Germinal center (tissue), 1 donor: ENCODE measurements at places on chromosomes 11 and 22.

DNA sequence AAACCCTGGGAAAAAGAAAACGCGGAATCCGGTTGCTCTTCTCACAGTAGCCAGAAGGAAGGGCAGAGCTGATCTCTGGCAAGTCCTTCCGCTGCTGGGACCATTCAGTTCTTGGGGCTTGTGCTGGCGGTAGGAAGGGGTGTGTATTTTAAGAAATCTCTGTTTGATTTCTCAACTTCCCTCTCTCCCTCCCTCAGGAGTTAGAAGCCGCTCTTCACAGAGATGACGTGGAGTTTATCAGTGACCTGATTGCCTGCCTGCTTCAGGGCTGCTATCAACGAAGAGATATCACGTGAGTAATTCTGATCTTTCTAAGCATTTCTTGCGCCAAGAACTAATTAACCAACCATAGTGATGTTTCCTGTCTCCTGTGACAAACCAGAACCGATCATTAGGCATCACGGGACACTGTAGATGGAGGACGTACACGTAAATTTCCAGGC is 85.9 kb upstream of the SLC25A18 start:
- DNase-seq, result no peak

- DNase-seq, result no peak
These were observed 57.7 kb upstream of the LINC01488 start for GRCh38 chr11:69423611-69424385.

DNA sequence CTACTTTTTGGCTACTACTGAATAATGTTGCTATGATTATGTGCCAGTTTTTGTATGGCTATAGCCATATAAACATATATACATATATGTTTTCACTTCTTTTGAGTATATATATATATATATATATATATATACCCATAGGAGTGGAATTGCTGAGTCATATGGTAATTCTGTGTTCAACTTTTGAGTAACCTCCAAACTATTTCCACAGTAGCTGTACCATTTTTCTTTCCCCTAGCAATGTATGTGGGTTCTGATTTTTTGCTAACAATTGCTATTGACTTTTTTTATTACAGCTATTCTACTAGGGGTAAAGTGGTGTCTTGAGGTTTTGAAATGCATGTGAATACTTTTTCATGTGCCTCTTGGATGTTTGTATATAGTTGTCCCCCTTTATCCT is 30.4 kb downstream of the CBL start:
- DNase-seq, result no peak

- no peak for DNase-seq
These were observed 14.2 kb upstream of the APOA1 start for GRCh38 chr11:116851626-116852025.

- DNase-seq, result no peak
These were observed 1.1 kb downstream of the USP35 start for GRCh38 chr11:78189851-78190250.

DNA sequence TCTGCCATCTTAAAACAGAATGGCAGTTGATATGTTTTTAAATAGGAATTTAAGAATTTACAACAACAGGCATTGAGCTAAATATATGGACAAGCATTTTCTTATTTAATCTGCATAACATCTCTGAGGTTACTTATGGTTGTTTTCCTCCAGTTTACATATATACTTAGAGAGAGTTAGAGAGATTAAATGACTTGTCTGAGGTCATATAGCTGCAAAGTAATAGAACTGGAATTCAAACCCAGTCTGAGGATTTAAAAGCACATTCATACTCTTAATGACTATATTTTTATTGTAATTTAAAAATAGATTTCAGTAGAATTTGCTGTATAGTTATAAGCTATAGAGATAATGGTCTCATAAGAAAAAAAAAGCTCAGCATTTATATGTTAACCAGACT is 81.4 kb upstream of the GRIK4 start:
- DNase-seq, result no peak

- no peak for DNase-seq
These were observed 7.7 kb downstream of the TNNT3 start for GRCh38 chr11:1927026-1927847.

- DNase-seq, result no peak
These were observed 21.3 kb downstream of the RASD2 start for GRCh38 chr22:35561796-35562526.

DNA sequence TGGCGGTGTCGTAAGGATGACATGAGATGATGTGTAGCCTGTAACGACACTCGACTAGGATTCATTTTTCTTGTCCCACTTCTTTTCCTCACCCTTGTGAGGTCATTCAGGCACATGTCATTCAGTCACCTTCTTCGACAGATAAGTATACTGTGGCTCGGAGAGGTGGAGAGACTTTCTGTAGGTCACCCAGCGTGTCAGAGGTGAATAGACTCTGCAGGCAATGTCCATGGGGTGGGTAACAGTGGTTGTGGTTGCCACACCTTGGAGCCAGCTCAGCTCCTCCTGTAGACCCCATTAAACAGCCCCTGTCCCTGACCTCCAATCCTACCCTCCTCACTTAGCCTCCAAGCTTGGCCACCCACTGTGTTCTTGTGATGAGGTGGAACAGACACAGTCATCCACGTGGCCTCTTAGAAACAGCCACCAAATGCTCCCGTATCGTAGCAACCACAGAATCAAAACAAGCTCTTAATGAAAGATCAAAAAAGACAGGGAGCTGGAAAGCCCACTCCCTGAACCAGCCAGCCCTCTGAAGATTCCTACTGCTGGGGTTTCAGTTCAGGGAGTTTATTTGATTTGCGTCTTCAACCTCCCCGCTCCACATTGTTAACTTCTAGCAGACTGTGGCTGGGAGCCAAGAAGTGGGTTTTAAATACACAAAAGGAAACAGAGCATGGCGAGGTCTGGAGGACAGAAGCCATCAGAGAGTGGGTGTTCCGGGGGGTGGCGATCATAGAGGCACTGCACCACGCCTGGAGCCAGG is 89.0 kb upstream of the GRK3 start:
- no peak for DNase-seq

- DNase-seq, result no peak
These were observed 34.7 kb downstream of the MMP20 start for GRCh38 chr11:102590276-102591049.

GRCh38 chr22:35601743-35602615 is 15.2 kb downstream of the MB start:
- no peak for DNase-seq

- DNase-seq, result no peak
These were observed 10.6 kb downstream of the REXO2 start for GRCh38 chr11:114449845-114450244.

DNA sequence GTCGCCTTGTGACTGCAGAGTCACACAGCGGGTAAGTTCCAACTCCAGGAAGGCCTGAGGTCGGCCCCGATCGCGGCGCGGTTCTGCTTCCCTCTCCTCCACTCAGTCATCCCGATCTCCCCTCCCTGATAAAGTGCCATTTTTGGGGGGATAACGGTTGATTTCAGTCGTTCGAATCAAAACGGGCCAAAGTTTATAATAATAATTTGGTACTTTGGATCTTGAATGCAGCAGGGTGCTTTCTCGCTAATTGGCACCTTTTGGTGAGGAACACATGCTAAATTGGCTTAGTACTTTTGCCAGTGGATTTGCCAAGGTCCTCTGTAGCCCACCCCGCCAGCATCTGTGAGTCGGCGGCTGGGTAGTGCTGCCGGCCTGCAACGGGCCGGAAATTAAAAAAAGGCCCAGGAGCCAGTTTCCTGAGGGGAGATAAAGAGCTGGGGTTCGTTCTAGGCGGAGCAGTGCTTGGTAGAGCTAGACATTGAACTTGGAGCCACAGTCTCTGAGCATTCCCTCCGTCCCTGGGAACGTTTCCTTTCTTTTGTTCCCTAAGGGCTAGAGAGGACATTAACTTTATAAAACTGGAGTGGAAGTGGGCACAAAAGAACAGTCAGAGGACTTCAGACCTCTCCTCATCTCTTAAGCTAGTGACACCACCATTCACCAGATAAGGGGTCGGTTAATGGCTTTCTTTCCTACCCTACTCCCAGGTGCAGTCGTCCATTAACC is 997 bp downstream of the UBE2L3 start:
- no peak for DNase-seq

DNA sequence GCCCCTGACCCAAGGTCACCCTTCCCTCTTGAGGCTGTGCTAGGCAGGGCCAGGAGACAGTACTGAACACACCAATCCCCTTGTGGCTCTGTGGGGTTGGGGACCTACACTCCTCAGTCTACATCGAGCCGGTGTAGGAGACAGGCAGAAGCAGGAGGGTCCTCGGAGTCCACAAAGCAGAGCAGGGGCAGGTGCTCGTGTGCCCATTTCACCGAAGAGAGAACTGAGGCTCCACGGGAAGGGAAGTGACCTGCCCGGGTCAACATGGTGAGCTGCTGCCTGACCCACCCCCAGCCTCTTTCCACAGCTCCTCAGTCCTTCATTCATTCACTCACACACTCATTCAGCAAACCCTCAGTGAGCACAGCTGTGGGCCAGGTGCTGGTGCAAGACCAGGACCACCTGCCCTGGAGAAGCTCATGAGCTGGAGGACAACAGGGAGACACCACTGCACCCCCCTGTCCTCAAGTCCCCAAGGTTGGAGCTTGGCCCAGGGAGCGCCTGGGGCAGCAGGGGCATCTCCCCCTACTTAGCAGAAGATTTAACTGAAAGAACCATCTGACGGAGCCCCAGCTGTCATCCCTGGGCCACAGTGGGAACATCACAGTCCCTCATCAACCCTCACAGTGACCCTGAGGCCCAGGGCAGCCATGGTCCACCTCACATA is 127.3 kb downstream of the MED15 start:
- no peak for DNase-seq

- no peak for DNase-seq
These were observed 9.7 kb upstream of the APOL4 start for GRCh38 chr22:36211237-36211861.

- no peak for DNase-seq
These were observed 22.9 kb downstream of the FAM76B start for GRCh38 chr11:95766701-95767100.

- DNase-seq, result no peak
These were observed 7.5 kb downstream of the ZNF74 start for GRCh38 chr22:20401376-20402014.

DNA sequence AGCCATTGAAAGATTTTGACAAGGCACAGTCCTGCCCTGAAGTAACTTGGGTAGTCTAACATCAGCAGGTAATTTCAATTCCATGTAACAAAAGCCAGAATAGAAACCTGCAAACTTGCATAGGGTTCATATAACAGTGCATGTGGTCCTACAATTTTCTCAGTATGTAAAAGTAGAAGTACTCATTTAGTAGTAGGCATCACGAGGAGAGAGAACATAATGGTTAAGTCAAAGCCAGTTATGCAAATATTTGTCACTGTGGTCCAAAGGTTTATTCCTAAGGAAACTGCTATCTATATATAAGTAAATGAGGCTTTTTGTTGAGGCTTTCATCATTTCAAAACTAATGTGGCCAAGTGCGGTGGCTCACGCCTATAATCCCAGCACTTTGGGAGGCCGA is 10.1 kb downstream of the ATP5MG start:
- DNase-seq, result no peak

DNA sequence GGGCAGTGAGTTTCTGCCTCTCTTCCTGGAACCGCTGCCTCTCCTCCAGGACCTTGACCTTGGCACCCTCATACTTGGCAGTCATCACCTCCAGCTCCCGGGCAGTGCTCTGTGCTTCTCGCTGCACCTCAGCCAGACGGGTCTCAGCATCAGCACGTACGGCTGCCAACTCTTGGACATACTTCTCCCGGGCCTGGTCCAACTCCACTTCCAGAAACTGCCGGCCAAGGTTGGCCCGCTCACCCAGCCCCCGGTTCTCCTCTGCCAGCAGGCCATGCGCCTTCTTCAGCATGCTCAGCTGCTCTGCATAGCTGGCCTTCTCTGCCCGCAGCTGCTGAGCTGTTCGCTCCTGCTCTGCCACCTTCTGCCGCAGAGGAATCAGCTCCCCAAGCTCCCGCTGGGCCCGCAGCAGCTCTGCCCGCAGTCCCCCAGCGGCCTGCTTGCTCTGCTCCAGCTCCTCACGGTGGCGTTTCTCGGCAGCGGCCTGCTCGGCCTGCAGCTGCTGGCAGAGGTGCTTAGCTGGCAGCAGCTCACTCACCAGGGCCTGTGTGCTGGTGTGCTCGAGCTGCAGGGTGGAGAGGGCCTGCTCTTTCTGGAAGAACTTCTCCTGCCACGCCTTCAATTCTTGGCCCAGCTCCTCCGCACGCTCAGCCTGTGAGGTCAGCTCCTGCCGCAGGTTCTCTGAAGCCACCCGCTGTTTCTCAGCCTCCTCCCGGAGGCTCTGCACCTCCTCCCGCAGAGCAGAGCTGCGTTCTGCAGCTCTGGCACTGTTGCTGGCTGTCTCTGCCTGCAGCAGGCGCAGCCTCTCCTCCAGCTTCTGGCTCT is 14.4 kb downstream of the IL18BP start:
- no peak for DNase-seq

DNA sequence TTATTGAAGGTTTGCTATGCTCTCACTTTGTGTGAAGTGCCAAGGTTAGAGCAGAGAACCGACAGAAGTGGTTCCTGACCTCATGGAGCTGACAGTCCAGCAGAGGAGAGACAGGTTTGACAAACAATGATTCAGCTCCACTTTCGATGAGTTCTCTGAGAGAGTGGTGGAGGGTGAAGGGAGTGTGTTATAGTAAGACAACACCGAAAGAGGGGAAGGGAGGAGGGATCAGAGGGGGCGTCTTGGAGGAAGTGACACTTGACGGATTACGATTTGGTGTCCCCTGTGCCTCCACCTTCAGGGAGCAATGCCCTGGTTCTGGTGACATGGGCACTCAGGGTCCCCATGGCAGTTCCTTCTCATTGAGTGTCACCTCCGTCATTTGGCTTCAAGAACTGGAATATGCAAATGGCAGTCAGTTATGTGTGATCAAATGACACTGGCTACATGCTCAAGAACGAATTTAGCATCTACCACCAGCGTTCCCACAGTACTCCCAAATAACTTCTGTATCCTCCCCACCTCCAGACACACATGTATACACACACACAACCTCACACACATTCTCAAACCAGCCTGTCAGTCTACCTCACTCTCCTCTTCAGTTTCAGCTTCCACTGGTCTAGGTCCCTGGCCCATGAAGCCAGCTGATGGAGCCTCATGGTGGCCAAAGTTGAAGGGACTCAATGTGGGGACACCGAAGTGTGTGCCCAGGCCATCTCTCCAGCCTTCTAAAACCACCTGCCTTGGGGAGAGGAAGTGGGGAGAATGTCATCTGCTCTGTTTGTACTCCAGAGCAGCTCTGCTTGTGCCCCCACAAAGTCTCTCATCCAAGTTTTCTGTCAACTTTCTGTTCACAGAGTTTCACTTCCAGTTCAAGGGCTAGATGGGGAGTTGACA is 31.4 kb upstream of the NUP160 start:
- peak; percentile 14 for DNase-seq

DNA sequence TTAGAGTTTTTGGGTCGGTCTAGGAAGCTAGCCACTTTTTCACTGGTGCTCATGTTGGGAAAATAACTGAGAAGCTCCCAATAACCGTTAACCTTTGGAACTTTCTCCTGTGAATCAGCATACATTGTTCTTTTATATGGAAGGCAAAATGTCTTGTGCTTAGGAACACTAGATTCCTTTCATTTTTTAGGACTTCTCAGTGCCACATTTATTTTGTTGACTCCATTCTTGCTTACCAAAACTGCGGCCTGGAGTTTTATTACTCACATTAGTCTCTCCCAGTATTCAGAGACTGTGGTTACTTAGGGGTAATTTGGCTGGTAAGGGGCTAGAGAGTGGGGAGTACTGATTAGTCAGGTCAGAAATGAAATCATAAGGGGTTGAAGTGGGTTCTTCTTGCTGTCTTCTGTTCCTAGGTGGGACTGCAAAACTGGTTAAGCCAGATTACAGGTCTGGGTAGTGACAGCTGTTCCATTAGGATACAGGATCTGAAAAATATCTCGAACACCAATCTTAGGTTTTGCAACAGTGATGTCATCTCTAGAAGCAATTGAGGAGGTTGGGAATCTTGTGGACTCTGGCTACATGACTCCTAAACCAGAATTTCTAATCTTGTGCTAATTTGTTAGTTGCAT is 631.4 kb upstream of the LUZP2 start:
- DNase-seq, result no peak
